ENCODE measurements at places on chromosomes 12 and 14.
A peak's percentile ranks its signal among the peaks of the same experiment; 100 is the strongest.

DNA sequence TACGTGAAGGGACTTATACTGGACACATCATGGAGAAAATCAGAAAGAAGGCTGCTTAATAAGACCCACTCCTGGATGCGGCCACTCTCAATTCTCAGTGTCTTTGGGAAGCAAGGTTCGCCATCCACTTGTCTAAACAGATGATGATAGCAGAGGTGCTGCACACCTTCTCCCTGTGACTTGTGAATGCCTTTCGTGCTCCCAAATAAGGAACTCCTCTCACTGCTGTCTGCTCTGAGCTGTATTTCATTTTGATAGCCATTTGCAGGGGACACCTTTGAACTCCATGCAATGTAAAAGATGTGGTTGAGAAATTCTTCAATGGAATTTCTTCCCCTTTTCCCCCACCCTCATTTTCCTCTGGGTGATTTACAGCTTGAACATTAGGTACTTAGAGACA lies 11.6 kb downstream of the RMST start:
- DNase-seq = no peak

DNA sequence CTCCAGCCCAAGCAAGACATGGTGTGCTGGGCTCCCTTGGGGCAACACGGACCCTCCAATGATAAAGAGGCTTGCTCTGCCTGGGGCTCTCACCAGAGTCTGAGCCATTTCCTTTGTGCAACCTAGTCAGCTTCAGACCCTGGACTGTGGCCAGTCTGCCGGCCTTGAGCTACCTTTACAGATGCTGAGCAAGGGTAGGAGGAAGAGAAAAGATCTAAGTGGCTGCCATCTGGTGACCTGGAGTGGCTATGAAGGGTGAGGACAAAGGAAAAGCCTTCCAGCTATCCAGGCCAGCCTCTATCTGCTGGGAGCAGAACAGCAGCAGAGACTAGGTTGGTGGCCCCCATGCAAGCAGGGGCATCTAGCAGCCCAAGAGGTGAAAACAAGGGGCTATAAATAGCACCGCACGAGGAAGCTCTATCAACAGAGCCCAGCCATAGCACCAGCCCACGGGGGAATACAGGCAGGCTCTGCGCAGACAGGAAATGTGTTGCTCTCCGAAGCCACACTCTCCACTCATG lies 230.1 kb downstream of the FOXN3 start:
- peak; percentile 23 for DNase-seq

DNA sequence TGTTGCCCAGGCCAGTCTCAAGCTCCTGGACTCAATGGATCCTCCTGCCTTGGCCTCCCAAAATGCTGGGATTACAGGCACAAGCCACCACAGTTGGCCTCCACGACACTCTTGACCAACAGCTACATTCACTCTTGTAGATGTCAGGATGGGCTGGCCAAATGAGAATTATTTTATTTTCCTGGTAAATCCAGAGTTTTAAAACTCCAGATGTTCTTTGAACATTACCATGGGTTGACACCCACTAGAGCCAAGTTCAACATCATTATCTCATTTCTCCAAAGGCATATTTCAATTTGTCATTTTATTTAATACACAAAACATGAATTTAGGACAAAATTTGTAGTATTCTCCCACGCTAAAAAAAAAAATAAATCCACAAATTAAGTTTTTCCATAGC lies 56.5 kb upstream of the FOXN3 start:
- no peak for DNase-seq

DNA sequence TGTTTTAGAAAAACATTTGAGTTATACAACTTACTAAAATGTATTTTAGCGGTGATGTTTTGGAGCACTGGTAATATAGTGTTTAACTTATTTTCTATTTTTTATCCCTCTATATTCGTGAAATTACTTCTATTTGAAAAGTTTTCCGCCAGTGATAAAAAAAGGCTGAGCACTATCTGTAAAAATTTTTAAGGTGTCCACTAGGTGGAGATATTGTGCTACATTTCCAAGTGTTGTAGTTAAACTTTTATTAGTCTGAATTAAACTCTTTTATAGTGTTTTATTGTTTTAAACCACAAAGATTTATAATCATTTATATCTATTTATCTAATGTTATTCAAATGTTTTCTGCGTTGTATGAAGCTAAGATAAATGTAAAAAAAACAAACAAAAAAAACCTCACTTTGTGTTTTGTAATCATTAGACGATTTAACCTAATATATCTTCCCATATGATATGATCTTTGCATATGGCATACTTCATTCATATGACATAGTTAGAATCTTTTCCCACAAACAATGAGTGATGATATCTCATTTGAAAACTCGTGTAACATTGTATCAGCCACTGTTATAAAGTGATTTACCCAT lies 11.8 kb downstream of the ALG10B start:
- peak; percentile 59 for DNase-seq

DNA sequence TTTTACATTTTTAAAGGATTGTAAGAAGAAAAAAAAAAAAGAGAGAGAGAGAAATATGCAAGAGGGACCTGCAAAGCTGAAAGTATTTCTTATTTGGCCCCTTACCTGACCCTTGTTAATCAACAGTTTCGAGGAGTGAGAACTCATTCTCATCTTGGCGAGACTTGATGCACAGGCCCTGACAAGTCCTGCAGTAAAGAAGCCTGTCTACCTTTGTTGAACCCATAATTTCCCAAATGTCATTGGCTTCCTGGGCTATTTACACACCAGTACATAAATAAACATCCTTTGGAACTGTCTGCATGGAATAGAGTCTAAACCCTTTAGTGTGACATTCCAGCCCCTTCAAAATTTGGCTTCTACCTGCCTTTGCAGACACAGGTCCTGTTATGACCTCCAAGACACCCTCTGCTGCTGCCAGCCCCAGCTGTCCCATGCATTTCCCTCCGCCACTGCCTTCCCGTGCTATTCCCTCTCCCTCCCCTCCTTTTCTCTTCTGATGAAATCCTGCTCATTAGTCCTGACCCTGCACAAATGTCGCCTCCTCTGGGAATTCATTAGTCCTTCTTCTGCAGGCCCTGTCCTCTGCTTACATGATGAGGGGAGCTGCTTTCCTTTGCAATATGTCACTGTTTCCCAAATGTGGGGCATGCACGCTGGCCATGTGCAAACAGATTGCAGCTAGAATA lies 35.1 kb downstream of the MYL2 start:
- no peak for DNase-seq

DNA sequence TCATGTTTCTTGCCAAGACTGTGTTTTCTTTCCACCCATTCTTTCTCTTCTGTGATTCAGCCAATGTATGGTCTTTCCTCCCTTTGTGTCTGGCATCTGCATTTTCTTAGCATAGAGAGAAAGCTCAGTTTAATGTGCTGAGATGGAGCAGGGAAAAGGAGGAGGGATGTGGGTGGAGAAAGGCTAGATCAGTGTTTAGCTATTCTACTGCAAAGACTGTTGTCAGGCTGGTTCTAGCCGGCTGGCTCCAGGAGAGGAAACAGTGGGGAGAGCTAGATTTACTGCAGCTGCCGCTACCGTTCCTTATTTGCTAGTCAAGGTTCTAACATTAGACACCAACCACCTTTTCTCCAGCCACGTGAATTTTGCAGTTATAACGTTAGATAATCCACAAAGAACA lies 5.2 kb upstream of the RIMKLB start:
- peak; percentile 93 for DNase-seq

DNA sequence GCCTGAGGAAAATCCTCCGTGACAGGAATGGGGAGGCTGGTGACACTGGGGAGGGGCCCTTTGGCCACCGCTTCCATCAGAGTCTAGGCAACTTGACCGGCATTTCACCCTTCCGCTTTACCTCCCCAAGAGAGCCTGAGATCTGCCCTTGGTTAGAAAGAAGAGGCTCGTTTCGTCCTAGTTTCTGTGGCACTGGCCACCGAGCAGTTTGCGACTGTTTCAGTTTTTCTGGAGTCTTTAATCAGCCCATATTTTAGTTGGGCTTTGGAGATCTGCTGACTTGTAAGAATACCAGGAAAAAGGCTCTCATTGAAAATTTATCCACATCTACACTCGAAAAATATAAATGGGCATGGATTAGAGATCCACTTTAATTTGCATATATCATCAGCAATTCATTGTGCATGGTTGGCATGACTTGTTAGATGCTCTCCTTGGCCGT lies 414 bp upstream of the ANKS1B start:
- DNase-seq = no peak

DNA sequence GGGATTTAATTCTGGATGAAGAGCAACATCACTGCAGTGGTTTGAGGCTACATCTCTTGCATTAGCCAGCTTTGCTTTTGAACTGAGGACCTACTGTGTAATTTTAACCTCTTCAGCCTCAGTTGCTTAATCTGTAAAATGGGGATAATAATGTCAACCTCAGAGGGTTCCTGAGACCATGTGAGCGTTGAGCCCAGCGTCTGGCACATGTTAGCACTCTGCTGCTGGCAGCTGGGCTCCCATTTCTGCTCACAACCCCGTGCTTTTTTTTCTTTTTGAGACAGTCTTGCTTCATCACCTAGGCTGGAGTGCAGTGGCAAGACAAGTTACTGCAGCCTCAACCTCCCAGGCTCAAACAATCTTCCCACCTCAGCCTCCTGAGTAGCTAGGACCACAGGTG lies 31.6 kb downstream of the TESC start:
- DNase-seq = no peak

GRCh38 chr12:46388427-46389021 lies 16.0 kb upstream of the SLC38A2 start:
- no peak for DNase-seq

- no peak for DNase-seq
Measured at GRCh38 chr12:122099856-122100255, 21.3 kb downstream of the MLXIP start.

- DNase-seq = no peak
Measured at GRCh38 chr12:102454808-102455760, 25.3 kb downstream of the IGF1 start.

DNA sequence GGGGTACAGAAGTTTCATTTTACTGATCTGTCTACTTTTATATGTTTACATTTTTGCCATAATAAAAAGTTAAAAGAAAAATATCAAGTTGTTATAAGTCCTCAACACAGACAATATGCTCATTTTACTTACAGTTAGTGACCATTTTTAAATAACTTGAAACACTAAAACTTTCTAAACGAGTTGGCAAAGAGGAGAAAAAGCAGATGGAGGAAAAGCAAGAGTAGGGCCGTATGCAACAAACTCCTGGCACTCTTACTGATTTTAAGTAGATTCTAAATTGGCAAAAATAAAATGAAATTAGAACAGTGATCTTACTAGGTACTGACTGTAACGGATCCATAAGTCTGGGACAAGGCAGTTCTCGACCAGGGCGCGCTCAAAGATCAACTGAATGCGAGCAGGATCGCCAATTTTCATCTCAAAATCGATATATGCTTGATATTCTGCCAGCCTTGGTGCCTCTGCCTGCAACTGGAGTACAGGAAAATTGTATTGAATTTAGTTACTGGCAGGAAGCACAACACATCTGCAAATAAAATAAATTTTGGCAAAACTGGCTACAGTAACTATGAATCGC lies 22.3 kb downstream of the SART3 start:
- DNase-seq = no peak

DNA sequence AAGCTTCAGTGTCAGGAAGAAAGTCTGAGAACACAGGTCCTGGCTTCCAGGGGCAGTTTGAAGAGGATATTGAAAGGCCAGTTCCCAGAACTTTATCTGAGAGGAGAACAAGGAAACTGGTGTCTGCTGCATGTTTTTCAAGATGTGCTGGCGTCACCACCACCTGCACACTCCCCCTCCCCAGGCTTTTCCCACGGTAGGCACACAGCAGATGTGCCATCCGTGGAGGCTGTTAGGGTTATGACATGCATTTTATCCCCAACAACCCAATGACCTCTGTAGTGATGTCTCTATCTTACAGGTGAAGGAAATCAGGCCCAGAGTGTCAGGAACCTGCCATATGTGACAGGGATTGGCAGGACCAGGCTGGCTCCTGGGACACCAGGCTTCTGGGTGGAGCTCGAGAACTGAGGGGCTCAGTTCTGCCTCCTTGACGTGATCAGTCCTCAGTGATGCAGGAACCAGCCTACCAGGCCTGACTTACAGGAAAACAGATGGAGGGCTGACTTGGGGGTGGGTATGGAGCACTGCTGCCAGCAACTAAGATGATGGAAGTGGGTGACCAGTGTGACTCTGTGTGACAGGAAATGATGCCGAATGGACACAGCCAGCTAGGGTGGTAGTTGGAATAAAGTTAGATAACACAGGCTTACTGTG lies 16.8 kb downstream of the SLC25A47 start:
- no peak for DNase-seq

GRCh38 chr14:102192840-102193502 lies 53.3 kb downstream of the WDR20 start:
- DNase-seq = peak; percentile 15

GRCh38 chr12:22334410-22335100 lies at the start of gene ST8SIA1:
TSS of gene ST8SIA1 (minus strand) at chr12:22334707. CDS start at chr12:22334232, 475 bp downstream.
- DNase-seq = peak; percentile 64

GRCh38 chr14:69945912-69946311 lies 66.7 kb downstream of the SMOC1 start:
- no peak for DNase-seq

DNA sequence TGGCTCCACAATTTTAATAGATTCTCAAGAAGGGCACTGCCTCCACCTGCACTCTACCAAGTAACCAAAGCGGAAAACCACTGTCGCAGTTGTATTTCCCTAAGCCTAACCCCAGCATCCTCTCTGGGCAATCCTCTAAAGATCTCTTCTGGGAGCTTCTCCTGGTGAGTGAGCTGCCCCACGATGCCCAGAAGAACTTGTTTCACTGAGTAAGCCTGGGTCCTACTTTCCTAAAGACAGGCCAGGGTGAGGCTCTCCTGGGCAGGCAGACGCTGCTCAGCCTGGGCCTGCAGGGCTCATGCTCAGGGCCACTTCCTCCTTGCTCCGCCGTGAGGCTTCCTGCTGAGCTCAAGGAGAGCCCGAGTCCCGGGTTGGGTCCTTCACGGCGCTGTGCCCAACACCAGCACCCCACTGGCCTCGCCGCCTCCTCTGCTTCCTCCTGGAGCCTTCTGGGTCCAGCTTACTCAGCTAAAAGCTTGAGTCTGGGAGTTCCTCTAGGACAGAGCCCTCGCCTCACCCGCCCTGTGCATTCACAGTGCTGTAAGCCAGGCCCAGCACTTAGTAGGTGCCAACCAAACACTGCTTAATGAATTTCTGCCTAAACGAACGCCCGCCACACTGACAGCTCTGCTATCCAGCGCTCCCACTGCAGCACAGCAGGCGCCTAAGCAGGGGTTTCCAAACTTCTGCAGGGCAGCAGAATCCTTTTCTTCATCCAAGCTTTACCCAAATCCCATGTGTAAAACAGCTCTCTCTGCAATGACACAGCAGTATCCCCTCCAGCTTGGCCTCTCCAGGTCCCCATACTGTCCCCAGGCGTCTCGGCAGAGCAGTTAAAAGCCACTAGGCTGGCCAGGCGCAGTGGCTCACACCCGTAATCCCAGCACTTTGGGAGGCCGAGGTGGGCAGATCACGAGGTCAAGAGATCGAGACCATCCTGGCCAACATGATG lies 5.7 kb downstream of the RAB35 start:
- no peak for DNase-seq

All from tongue (tissue), 3 donors.